ENCODE measurements at places on chromosomes 1 and 21. TPM values are rescaled to one million over a fixed set of nuclear protein-coding genes. Genes with fewer than 3 reads are reported as not detected.

Gene RGS1
- total RNA-seq: not detected

Gene PSRC1
- 33.8 TPM for total RNA-seq

GRCh38 chr21:38303300-38303699, 46.5 kb downstream of the KCNJ15 start:
- H3K4me3 ChIP-seq: no peak overlapping the region
- DNase-seq: peak; percentile 90
- peaks cover 14% of the 10 kb centered on the region for H3K4me1 ChIP-seq
- no peaks in the 10 kb centered on the region for H3K27me3 ChIP-seq

DNA sequence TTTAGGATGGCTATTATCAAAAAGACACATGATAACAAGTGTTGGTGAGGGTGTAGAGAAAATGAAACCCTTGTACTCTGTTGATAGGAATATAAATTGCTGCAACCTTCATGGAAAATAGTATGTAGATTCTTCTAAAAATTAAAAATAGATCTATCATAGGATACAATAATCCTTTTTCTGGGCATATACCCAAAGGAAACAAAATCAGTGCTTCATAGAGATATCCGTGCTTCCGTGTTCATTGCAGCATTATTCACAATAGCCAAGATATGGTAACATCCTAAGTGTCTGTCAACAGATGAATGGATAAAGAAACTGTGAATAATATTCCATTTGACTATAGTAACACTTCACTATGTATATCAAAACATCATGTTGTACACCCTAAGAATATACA, 106.7 kb downstream of the MIS18A start:
- DNase-seq: no peak
- no peaks in the 10 kb centered on the region for H3K36me3 ChIP-seq
- H3K4me3 ChIP-seq: no peak overlapping the region
- no peak overlapping the region for H3K27ac ChIP-seq

DNA sequence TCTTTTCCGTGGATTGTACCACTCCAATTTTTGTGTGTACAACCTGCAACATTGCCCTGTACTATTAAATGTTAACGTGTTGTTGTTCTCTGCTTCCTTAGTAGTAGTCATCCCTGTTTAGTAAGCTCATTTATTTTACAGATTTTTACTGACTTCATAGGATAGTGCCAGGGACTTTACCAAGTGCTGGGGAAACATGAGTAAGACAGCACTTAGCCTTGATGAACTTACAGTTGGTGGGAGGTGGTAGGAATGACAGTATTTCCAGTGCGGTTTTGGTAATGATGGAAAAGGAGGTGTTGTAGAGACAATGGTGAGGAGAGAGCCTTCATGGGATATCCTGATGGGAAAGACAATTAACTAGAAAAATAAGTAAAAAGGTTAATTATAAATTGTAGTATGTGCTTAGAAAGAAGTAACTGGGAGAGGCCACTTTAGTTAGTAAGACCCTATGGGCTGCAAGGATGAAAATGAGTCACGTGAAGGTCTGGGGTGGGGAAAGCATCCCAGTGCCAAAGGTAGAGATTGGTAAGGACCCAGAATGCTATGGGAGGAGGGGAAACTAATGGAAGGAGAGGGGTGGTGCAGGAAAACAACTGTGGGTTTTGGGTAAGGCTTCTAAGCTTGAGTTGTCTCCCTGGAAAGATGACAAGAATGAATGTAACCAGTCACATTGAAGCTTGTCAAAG, 1.7 kb downstream of the RLF start:
- peak; percentile 29 for DNase-seq
- H3K4me3 ChIP-seq: peak overlapping the region; percentile 84
- H3K36me3 ChIP-seq: no peaks in the 10 kb centered on the region
- H3K27ac ChIP-seq: no peak overlapping the region
- peaks cover 22% of the 10 kb centered on the region for H3K4me1 ChIP-seq

DNA sequence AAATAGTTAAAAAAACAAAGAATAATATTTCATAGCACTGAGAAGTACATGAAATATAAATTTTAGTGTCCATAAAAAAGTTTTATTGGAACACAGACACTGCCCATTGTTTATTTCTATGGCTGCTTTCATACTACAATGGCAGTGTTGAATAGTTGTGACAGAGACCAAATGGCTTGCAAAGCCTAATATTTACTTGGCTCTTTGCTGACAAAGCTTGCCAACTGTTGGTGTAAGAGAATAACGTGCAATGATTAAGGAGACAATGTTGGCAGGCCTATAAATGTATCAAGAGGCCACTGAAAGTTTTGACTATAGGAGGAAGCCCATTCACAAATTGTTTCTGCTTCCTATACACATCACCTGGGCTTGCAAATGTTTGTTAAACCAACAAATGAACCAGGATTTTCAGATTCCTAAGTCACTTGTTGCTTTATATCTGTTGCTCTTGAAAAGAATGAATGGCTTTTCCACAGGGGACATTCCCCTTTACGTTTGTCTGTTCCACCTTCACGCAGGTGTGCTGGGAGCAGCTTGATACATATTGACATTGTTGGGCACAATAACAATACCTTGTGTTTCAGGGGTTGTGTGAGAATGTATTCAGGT, 5.5 kb upstream of the ST6GALNAC3 start:
- DNase-seq: peak; percentile 55
- H3K27ac ChIP-seq: peak overlapping the region; percentile 24
- H3K27me3 ChIP-seq: no peaks in the 10 kb centered on the region
- no peak overlapping the region for H3K4me3 ChIP-seq
- H3K36me3 ChIP-seq: no peaks in the 10 kb centered on the region
- peaks cover 27% of the 10 kb centered on the region for H3K4me1 ChIP-seq

DNA sequence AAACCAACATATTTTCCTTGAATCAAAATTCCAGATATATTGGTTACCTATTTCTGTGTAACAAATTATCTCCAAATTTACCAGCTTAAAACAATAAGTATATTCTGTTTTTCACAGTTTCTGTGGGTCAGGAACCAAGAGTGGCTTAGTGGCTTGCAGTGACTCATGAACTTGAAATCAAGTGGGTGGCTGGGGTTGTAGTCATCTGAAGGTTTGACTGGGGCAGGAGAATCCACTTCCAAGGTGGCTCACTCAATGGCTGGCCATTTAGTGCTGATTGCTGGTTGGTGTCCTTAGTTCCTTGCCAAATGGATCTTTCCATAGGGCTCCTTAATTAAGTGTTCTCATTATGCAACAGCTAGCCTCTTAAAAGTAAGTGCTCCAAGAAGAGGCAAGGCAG, 43.8 kb downstream of the ALG14 start:
- no peaks in the 10 kb centered on the region for H3K27me3 ChIP-seq
- H3K4me1 ChIP-seq: peaks cover 5% of the 10 kb centered on the region
- no peak overlapping the region for H3K4me3 ChIP-seq
- peaks cover 20% of the 10 kb centered on the region for H3K36me3 ChIP-seq
- no peak overlapping the region for H3K27ac ChIP-seq
- DNase-seq: no peak
